ENCODE measurements at places on chromosomes 13 and 19.

- no peak for DNase-seq
Observed at GRCh38 chr13:20150561-20150960, 10.3 kb downstream of the GJA3 start.

DNA sequence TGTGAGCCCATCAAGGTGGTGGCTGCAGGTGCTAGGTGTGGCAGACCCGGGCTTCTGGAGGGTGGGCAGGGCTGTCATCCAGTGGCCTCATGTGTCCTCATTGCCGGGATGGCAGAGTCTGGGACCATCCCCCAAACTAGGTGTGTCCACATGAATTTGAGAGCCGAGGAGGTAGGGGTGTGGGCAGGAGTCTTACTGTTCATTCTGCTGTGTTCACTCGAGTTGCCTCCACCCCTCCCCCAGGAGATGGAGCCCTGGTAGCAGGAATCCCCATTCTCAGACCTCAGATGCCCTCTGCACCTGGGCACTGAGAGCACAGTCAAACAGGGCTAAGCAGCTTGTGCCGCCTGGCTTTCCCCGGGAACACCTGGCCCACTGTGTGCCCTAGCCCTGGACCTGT is 22.4 kb downstream of the NAXD start:
- no peak for DNase-seq

GRCh38 chr19:2811221-2811722 is 8.4 kb upstream of the ZNF554 start:
- no peak for DNase-seq

- no peak for DNase-seq
Observed at GRCh38 chr19:18223860-18224524, 2.2 kb downstream of the PDE4C start.

- no peak for DNase-seq
Observed at GRCh38 chr13:100510208-100510957, 78.2 kb downstream of the GGACT start.

GRCh38 chr13:25310891-25311290 is 9.5 kb downstream of the NUP58 start:
- no peak for DNase-seq

DNA sequence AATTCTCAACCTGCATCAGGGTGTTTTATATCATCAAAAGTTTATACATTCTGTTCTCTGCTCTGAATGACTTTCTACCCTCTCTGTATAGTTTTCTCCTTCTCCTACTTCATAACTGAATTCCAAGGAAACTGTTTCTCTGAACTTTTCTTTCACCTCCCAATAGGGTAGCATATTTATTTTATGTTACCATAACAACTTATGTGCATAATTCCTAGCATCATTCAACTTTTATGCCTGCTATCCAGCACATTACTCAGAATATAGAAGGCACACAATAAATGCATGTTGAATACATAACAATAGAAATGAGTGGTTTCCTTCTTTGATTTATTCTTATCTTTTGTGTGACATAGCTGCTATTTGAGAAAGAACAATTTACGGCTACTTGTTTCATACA is 2385.0 kb downstream of the PCDH9 start:
- DNase-seq: no peak

DNA sequence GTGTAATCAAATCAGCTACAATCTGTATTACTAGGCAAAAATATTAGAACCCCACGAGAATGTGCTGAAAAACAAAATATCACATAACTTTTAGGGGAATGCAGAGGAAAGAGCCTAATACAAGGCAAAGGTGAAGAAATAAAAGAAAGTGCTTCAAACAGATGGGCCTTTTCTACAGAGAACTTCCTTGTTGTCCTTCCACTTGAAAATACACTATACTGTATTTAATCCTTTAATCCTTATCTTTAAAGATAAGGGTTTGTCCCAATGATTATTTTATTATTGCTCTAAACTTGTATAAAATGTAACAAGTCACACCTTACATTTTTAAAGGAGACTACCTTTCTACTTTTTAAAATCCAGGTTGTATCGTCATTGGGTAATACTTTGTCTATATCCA is 296.5 kb downstream of the NDFIP2 start:
- no peak for DNase-seq

DNA sequence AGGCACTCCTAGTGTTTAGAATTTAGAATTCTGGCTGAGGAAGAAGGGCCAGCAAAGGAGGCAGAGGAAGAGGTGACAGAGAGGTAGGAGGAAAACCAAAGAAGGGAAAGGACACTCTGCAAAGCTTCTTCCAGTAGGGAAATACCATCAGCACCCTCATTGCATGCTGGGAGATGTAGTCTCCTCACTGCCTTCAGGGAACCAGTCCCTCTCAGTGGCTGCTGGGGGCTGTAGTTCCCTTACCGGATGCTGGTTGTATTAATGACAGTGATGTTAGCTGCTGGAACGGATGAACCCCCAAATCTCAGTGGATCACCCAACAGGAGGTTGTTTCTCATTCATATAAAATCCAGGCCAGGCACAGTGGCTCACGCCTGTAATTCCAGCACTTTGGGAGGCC is 10.1 kb downstream of the GRIN2D start:
- DNase-seq: peak; percentile 62

- no peak for DNase-seq
Observed at GRCh38 chr19:33458807-33459206, 62.8 kb downstream of the PEPD start.

GRCh38 chr13:97205982-97206381 is 16.2 kb upstream of the MBNL2 start:
- DNase-seq: peak; percentile 43

DNA sequence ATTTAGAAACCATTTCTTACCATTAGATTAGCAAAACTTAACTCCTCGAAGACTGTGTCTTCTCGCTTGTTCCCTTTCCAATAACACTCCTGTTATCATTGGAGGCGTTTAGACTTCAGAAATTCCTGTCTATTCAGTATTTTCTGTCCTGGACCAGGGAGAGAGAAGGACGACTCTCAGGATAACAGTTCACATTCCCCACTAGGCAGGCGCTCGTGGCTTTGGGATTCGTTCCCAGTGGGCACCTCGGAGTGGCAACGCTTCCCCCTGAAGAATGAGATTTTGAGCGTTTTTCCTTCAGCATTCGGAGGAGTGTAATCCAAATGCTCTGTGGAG is 429 bp upstream of the ZNF225 start:
- DNase-seq: no peak

GRCh38 chr19:47239610-47240296 is 8.8 kb upstream of the BBC3 start:
- DNase-seq: peak; percentile 42

GRCh38 chr19:20325151-20325550 is 158.1 kb downstream of the ZNF486 start:
- no peak for DNase-seq

- DNase-seq: no peak
Observed at GRCh38 chr19:20662421-20663105, 1.2 kb upstream of the ZNF626 start.

GRCh38 chr19:44570603-44570983 is 41.1 kb upstream of the CEACAM20 start:
- DNase-seq: no peak

DNA sequence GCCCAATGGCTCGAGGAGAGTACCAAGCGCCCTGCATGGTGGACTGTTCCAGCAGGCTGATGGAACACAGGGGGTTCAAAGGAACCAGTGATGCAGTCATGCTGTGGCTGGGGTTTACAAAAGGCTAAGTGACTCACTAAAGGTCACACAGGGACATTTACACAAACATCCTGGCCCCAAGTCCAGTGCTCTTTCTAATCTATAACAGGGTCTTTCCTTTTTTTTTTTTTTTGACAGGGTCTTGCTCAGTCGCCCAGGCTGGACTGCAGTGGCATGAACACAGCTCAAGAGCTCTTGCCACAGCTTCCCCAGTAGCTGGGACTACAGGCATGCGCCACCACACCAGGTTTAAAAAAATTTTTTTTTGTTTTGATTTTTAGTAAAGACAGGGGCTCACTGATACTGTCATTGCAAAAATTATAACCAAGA is 2.8 kb upstream of the SLC25A15 start:
- DNase-seq: peak; percentile 76

DNA sequence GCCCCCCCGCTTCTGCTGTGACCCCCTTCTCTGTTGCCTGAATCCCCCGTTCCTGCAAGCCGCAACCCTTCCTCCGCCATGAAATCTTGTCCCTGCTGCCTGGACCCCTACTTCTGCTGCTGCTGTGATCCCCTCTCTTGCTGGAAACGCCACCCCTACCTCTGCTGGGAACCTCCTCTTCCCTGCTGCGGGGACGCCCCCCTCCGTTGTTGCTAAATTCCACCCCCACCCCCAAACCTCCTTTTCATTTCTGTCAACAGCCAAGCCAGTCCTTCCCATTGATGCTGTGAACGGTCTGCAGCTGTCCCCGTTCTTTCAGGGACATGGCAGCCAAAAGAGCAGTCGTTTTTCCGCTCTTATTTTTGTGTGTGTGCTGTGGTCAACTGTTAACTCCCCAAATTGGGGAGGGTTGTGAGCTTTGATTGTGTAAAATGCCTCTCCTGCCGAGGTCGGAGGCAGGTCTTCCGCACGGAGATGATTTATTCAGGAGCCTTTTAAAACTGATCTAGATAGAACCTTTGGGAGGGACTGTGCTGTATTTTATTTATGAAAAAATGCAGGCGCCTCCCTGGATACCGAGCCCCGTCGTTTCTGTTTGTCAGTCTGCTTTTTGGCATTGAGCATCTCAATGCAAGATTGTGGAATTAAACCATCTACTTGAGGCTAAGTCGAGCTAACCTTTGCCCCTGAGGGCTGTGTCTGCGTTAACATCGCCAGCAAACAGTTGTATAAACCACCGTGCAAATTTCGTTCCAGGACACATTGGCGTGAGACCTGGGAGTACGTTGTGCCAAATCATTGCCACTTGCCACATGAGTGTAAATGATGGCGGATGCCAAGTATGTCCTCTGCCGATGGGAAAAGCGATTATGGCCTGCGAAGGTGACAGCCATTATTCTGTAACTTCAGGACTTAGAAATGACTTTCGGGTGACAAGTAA is 27.9 kb upstream of the NDUFS7 start:
- DNase-seq: peak; percentile 40

DNA sequence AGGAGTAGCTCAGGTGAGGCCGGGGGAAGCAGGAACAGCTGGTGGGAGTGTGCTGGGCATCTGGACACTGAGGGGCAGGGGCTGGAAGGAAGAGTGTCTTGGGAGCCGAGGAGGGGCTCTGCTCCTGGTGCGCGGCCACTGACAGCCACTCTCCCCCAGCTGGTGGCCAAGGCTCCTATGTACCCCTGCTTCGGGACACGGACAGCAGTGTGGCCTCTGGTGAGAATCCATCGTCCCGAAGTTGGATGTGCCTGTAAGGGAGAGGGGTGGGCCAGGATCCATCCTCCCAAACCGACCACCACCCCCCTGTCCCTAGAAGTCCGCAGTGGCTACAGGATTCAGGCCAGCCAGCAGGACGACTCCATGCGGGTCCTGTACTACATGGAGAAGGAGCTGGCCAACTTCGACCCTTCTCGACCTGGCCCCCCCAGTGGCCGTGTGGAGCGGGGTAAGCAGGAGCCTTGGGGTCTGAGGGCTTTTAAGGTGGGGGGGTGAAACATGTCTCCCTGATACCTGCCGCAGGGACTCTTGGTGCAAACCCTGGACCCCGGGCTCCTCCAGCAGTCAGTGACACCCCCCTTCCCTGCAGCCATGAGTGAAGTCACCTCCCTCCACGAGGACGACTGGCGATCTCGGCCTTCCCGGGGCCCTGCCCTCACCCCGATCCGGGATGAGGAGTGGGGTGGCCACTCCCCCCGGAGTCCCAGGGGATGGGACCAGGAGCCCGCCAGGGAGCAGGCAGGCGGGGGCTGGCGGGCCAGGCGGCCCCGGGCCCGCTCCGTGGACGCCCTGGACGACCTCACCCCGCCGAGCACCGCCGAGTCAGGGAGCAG is 2.0 kb upstream of the USF2 start:
- DNase-seq: no peak
